ENCODE measurements at places on chromosomes 2 and 18. TPM values are rescaled to one million over a fixed set of nuclear protein-coding genes. Genes with fewer than 3 reads are reported as not detected.

- H3K4me3 ChIP-seq: no peak overlapping the region
- no peak for DNase-seq
- no peak overlapping the region for H3K27ac ChIP-seq
- H3K4me1 ChIP-seq: no peaks in the 10 kb centered on the region
- H3K36me3 ChIP-seq: no peaks in the 10 kb centered on the region
- H3K27me3 ChIP-seq: no peaks in the 10 kb centered on the region
Measured at GRCh38 chr2:223217373-223217772, 165.4 kb downstream of the KCNE4 start.

DNA sequence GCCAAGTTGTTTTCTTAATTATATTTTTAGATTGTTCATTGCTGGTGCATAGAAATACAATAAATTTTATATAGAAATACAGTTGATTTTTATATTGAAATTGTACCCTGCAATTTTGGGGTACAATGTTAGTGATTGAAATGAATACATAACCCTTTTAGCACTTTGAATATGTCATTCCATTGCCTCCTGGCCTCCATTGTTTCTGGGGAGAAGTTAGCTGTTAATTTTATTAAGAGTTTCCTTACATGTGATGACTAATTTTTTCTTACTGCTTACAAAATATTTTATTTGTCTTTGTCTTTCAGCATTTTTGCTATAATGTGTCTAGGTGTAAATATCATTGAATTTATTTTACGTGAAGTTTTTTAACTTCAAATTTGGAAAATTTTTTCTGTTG is 176.5 kb upstream of the DCC start:
- no peaks in the 10 kb centered on the region for H3K4me1 ChIP-seq
- no peak overlapping the region for H3K4me3 ChIP-seq
- DNase-seq: no peak
- no peak overlapping the region for H3K27ac ChIP-seq
- H3K36me3 ChIP-seq: no peaks in the 10 kb centered on the region

DNA sequence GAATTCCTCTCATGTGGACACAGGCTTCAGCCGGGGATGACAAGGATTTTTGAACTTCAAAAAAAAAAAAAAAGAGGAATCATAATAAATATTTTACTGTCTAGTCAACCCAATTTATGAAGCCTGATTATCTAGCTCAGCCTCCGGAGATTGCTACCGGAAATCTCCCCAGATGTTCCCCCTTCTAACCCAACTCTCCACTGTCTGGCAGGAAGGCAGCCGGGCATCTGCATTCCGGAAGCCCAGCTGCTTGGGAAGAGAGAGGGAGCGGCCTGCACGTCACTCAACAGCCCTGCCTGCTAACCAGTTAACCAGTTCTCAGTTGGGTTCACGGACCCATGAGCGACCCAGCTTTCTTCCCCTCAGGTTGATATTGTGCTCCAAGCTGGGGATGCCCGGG is 87.2 kb upstream of the POU3F3 start:
- H3K4me1 ChIP-seq: no peaks in the 10 kb centered on the region
- H3K36me3 ChIP-seq: no peaks in the 10 kb centered on the region
- no peak overlapping the region for H3K4me3 ChIP-seq
- no peak overlapping the region for H3K27ac ChIP-seq

Gene SGPP2
- 1.1 TPM for total RNA-seq

DNA sequence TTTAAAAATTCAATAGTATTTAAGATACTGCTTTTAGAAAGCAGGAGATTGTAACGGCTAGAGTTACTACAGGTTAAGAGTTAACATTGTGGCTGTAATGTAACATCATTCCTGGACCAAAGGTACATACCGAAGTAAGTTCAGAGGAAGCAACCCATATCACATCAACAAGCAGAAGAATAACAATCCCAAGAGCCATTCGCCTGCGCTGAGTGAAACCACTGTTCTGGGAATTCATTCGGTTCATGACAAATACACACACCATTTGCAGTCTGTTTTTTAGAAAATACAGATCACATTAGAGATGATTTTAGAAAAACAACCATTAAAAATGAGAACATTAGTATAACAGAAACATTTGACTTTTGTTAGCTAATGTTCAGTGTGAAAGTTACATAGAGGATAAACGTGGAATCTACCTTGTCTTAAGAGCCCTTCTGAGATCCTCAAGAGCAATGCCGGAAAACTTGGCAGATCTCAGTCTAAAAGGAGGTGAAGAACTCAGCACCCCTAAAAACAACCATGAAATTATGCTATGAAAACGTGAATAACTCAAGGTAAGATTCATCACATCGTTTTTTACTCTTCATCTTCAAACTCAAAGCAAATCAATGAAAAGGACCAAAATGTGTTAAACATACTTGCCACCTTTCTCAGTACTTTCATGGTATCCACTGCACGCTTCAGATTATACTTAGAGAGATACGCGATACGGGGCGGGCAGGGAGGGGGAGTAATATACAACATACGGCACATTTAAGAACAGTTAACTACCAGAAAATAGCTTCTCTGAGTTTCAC is 1.2 kb downstream of the SLC35F5 start:
- no peak for DNase-seq
- peaks cover 9% of the 10 kb centered on the region for H3K36me3 ChIP-seq

Gene C1GALT1C1L
- 4.3 TPM for total RNA-seq

- H3K4me1 ChIP-seq: no peaks in the 10 kb centered on the region
- no peak overlapping the region for H3K4me3 ChIP-seq
- DNase-seq: no peak
Measured at GRCh38 chr2:13193075-13193474, 476.3 kb downstream of the TRIB2 start.

GRCh38 chr2:240604291-240604938 is 17.9 kb downstream of the CAPN10 start:
- H3K27me3 ChIP-seq: no peaks in the 10 kb centered on the region
- no peaks in the 10 kb centered on the region for H3K4me1 ChIP-seq
- DNase-seq: peak; percentile 88
- peaks cover 2% of the 10 kb centered on the region for H3K36me3 ChIP-seq
- H3K27ac ChIP-seq: no peak overlapping the region

Gene PDE11A
- 5.8 TPM for total RNA-seq

GRCh38 chr2:170711196-170711773 is 3.9 kb upstream of the SP5 start:
- H3K27ac ChIP-seq: no peak overlapping the region
- no peak overlapping the region for H3K4me3 ChIP-seq
- no peak for DNase-seq
- peaks cover 57% of the 10 kb centered on the region for H3K27me3 ChIP-seq
- no peaks in the 10 kb centered on the region for H3K4me1 ChIP-seq

DNA sequence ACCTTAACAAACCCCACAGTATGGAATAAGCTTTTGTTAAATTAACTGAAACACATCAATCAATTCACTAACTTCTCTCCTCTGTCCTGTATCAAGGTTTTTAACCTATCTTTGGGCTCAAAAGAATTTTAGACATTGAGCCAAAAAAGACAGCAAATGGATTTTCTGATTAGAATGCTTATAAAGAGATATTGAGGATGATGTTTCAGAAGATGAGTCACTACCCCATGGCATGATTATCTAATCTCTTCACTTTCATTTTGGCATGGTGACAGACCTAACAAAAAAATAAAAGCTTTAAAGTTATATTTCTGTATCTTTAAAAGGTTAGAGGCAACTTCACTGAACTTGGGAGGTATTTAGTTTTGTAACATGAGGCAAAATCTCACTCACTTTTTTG is 55.5 kb downstream of the SGPP2 start:
- no peak for DNase-seq
- no peak overlapping the region for H3K27ac ChIP-seq
- no peaks in the 10 kb centered on the region for H3K36me3 ChIP-seq
- no peaks in the 10 kb centered on the region for H3K27me3 ChIP-seq
- H3K4me1 ChIP-seq: no peaks in the 10 kb centered on the region

GRCh38 chr2:181380581-181380980 is 76.6 kb upstream of the ITGA4 start:
- H3K27me3 ChIP-seq: no peaks in the 10 kb centered on the region
- no peaks in the 10 kb centered on the region for H3K36me3 ChIP-seq
- H3K4me3 ChIP-seq: no peak overlapping the region
- no peak overlapping the region for H3K27ac ChIP-seq
- no peak for DNase-seq
- H3K4me1 ChIP-seq: no peaks in the 10 kb centered on the region

Gene TNS1
- total RNA-seq: 1,186 TPM

Gene LONRF2
- total RNA-seq: 20.1 TPM

GRCh38 chr18:11987527-11987926 is 6.2 kb downstream of the IMPA2 start:
- H3K27me3 ChIP-seq: no peaks in the 10 kb centered on the region
- DNase-seq: peak; percentile 70
- no peak overlapping the region for H3K4me3 ChIP-seq
- no peaks in the 10 kb centered on the region for H3K36me3 ChIP-seq
- H3K27ac ChIP-seq: peak overlapping the region; percentile 63

DNA sequence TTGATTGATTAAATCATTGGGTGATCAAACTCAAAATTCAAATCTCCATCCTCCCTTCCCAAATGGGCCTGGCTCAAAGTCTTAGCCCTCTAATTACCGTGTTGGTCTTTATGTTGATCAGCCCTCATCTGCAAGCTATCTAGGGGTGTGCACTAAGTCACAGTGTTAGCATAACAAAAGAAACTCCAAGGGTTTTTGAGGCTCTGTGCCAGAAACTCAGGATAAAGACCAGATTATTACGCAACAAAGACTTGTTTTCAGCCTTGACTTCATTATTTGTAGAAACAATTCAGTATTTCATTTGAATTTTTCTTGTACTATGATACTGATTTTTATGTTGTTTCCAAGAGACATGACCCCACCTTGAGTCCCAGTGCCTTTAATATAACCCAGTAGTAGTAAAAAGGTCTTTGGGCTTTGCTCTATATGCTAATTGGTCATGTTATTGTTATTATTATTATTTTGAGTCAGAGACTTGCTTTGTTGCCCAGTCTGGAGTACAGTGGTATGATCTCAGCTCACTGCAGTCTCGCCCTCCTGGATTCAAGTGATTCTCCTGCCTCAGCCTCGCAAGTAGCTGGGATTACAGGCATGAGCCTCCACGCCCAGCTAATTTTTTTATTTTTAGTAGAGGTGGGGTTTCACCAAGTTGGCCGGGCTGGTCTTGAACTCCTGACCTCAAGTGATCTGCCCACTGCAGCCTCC is 13.9 kb downstream of the PSMD14 start:
- DNase-seq: no peak
- no peaks in the 10 kb centered on the region for H3K27me3 ChIP-seq
- H3K4me1 ChIP-seq: no peaks in the 10 kb centered on the region
- peaks cover 4% of the 10 kb centered on the region for H3K36me3 ChIP-seq
- no peak overlapping the region for H3K27ac ChIP-seq

- no peak for DNase-seq
- H3K4me1 ChIP-seq: peaks cover 26% of the 10 kb centered on the region
- H3K27ac ChIP-seq: peak overlapping the region; percentile 68
- H3K27me3 ChIP-seq: no peaks in the 10 kb centered on the region
Measured at GRCh38 chr2:219273937-219274336, 5.2 kb upstream of the DNAJB2 start.

Gene DSG1
- total RNA-seq: not detected

DNA sequence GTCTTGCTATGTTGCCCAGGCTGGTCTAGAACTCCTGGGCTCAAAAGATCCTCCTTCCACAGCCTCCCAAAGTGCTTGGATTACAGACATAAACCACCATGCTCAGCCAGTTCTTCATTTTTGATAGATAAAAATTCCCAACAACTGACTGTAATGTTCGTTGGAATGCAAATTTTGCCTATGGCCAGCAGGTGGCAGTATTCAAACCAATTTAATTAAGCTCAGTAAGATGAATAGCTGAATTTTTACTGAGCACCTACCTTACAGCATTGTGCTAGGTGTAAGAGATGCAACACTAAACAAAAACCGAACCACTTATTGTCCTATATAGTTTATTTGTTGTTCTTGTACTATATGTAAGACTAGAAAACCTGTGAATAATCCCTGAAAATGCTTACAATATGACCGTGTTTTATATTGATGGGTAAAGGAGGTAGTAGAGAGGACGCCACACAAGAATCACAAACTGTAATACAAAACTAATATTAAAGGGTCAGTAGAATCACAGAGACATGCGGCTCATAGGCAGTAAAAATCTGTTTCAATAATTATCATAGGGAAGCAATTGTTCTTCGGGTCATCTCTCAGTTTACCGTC is 8.2 kb upstream of the TMEM182 start:
- H3K27me3 ChIP-seq: no peaks in the 10 kb centered on the region
- no peak overlapping the region for H3K27ac ChIP-seq
- H3K36me3 ChIP-seq: no peaks in the 10 kb centered on the region

- no peak for DNase-seq
- no peaks in the 10 kb centered on the region for H3K27me3 ChIP-seq
- H3K4me3 ChIP-seq: no peak overlapping the region
- H3K27ac ChIP-seq: no peak overlapping the region
- H3K36me3 ChIP-seq: no peaks in the 10 kb centered on the region
Measured at GRCh38 chr2:171939058-171939742, 16.9 kb downstream of the HAT1 start.

Gene CCDC68
- 3.1 TPM for total RNA-seq

Gene RPRM
- total RNA-seq: 26.0 TPM

- H3K27ac ChIP-seq: no peak overlapping the region
- H3K4me3 ChIP-seq: no peak overlapping the region
- H3K27me3 ChIP-seq: no peaks in the 10 kb centered on the region
- no peak for DNase-seq
- no peaks in the 10 kb centered on the region for H3K36me3 ChIP-seq
Measured at GRCh38 chr2:67985586-67985985, 77.2 kb downstream of the C1D start.

- no peak overlapping the region for H3K27ac ChIP-seq
- no peaks in the 10 kb centered on the region for H3K27me3 ChIP-seq
- H3K36me3 ChIP-seq: no peaks in the 10 kb centered on the region
- no peaks in the 10 kb centered on the region for H3K4me1 ChIP-seq
- H3K4me3 ChIP-seq: no peak overlapping the region
Measured at GRCh38 chr2:190835303-190835930, 45.2 kb upstream of the GLS start.

Gene RESP18
- not detected for total RNA-seq

DNA sequence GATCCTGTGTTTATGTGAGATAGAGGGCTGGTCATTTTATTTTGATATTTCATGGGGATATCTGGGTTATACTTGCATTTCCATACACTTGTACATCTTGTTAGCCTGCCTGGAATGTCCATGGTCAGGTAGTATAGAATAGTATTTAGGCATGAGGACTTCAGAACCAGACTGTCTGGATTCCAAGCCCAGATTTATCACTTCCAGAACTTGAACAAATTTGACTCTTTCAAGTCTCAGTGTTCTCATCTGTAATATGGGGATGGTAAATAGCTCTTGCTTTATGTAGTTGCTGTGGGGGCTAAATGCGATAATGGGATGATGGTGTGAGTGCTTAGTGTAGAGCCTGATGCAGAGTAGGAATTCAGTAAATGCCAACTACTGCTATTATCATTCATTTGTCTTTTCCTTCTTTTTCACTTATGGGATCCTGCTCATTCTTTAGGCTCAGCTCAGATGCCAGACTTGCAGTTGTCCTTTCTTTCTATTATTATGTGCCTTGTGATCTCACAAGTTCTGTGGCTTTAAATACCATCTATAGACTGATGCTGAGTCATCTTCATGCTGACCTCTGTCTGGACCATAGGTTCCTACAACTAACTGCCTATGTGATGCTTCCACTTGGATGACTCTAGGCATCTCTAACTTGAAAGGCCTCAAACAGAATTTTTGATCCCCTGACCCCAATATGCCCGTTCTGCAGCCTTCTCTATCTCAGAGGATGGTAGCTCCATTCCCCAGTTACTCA is 67.4 kb downstream of the POLE4 start:
- H3K27ac ChIP-seq: no peak overlapping the region
- H3K36me3 ChIP-seq: no peaks in the 10 kb centered on the region
- no peak overlapping the region for H3K4me3 ChIP-seq

Gene TMEM237
- 20.2 TPM for total RNA-seq
